ENCODE measurements at places on chromosomes 5 and 9.
A peak's percentile ranks its signal among the peaks of the same experiment; 100 is the strongest.

DNA sequence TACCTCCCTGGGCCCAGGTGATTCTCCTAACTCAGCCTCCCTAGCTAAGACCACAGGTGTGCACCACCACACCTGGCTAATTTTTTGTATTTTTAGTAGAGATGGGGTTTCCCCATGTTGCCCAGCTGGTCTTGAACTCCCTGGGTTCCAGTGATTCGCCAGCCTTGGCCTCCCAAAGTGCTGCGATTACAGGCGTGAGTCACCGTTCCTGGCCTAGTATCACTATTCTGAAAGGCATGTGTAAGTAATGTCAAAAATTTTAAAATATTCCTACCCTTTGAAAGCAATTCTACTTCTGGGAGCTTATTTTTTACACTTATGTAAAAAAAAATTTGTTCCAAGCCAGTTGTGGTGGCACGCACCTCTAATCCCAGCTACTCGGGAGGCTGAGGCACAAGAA lies 27.1 kb upstream of the TLE1 start:
- H3K4me1 ChIP-seq = no peaks in the 10 kb centered on the region
- H3K4me3 ChIP-seq = no peak overlapping the region
- H3K27me3 ChIP-seq = no peaks in the 10 kb centered on the region
- H3K27ac ChIP-seq = no peak overlapping the region
- no peak for DNase-seq

GRCh38 chr5:167861129-167861927 lies 430.1 kb upstream of the WWC1 start:
- no peak overlapping the region for H3K27ac ChIP-seq
- peak; percentile 47 for DNase-seq
- H3K4me1 ChIP-seq = no peaks in the 10 kb centered on the region
- H3K4me3 ChIP-seq = no peak overlapping the region
- no peaks in the 10 kb centered on the region for H3K36me3 ChIP-seq

DNA sequence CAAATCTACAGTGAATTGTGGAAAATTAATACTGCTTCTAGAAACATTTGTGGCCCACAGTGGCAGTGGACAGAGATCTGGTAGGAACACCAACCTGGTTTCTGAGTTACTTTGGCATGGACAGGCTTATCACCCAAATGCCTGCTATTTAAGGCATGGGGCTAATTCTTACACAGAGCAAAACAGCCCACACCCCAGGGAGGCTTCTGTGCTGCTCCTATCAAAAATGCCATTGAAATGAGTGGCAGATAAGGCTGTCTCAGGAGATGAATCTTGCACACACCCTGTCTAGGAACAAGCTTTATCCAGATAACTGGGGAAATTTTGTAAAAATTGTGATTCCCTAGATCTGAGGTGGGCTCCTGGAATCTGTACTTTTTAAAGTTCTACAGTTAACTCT lies 307.1 kb downstream of the TLE1 start:
- no peak overlapping the region for H3K27ac ChIP-seq
- H3K36me3 ChIP-seq = no peaks in the 10 kb centered on the region
- DNase-seq = no peak
- H3K4me3 ChIP-seq = no peak overlapping the region
- H3K4me1 ChIP-seq = no peaks in the 10 kb centered on the region

GRCh38 chr9:34392511-34392910 lies 15.8 kb upstream of the MYORG start:
- no peaks in the 10 kb centered on the region for H3K27me3 ChIP-seq
- no peak for DNase-seq
